ELF-1 (cell line): ENCODE measurements at places on chromosomes 1 and 21.

DNA sequence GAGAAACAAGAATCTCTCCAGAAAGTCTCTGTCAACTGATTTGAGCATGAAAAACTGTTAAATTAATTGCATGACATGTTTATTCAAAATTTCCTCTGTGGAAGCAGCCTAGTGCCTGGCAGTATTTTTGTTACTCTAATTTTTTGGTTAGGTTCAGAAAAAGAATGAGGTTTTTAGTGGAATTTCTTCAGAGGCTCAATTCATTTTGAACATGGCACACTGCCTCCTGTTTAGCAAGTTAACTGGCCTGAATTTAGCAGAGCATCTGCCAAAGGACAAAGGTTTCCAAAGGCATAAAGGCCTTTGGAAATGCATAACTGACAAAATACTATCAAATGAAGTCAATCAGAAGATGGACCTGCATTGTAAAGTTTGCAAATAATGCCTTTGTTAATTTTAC, 1326.5 kb downstream of the PLA2G4A start:
- no peak for DNase-seq

DNA sequence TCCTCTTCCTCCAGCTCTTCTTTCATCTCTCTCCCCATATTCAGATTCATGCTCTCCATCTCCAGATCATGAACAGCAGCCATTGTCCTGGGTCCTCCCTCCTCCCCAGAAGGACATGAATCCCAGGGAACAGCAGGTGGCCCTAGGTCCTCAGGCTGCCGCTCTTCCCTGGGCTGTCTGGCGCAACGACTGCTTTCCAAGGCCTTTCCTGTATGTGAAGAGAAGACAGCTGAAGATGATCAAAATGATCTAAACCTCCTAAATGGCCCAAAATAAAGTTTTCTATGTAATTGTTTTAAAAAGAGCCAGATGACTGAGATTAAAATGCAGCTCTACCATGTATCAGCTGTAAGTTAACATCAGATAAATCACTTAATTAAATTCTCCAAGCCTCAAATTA, 22.5 kb downstream of the RHBDL2 start:
- peak; percentile 16 for DNase-seq

- DNase-seq, result peak; percentile 60
These were observed 4.3 kb upstream of the CCN1 start for GRCh38 chr1:85576266-85576641.

GRCh38 chr1:46158312-46159281, 16.3 kb upstream of the TSPAN1 start:
- DNase-seq, result no peak

GRCh38 chr1:181898773-181899172, 162.7 kb downstream of the ZNF648 start:
- no peak for DNase-seq

DNA sequence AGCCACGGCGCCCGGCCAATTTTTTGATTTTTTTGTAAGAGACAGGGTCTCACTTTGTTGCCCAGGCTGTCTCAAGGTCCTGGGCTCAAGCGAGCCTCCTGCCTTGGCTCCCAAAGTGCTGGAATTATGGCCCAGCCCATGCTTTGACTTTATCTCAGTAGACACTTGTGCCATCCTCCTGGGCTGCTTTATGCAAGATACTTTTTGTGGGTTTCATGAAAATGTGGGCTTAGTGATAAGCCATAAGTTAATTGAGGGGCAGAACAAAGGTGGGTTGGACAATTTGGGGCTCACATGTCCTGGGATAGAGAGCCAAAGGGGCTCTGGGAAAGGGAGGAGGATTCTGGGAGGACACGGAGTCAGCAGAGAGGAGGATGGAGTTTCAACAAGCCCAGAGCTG, 22.0 kb downstream of the ALPL start:
- DNase-seq, result no peak

DNA sequence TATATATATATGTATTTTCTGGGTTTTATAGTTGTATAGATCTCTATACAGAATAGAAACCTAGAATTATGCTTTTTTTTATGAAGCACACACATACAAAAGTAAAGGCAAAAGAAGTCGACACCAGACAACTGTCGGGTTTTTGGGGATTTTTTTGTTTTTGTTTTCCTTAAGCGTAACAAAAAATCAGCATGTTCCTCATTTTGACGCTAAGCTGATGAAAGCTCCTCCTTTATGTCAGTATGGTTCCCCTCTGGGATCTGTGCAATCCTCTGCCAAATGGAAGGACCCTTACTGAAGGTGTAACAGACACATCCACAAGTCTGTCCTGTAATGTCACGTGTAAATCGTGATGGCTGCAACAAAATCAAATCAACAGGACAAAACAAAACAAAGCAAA, 226.2 kb downstream of the RHOU start:
- no peak for DNase-seq

- no peak for DNase-seq
These were observed 300.6 kb upstream of the PRMT6 start for GRCh38 chr1:106755682-106756406.

DNA sequence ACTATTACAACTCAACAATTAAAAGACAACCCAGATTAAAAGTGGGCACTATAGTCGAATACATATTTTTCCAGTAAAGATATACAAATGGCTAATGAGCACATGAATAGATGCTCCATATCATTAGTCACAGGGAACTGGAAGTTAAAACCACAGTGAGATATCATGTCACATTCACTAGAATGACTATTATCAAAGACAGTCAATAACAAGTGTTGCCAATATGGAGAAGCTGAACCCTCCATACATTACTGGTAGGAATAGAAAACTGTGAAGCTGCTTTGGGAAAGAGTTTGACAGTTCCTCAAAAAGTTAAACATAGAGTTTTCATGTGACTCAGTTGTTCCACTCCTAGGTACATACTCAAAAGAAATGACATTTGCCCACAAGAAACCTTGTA, 30.6 kb upstream of the MRPS6 start:
- no peak for DNase-seq

- peak; percentile 100 for DNase-seq
These were observed at the start of gene FAM76A for GRCh38 chr1:27725374-27726172. Gene FAM76A (plus strand): TSS chr1:27725961. CDS start chr1:27726081, 120 bp downstream.

GRCh38 chr1:17614586-17614985, 75.1 kb downstream of the ARHGEF10L start:
- no peak for DNase-seq

- DNase-seq, result no peak
These were observed 88.2 kb downstream of the GABPA start for GRCh38 chr21:25822981-25823380.

GRCh38 chr21:42913476-42913875, 12.0 kb downstream of the ERVH48-1 start:
- peak; percentile 24 for DNase-seq

- no peak for DNase-seq
These were observed 154.4 kb downstream of the PLPP3 start for GRCh38 chr1:56424744-56425493.

DNA sequence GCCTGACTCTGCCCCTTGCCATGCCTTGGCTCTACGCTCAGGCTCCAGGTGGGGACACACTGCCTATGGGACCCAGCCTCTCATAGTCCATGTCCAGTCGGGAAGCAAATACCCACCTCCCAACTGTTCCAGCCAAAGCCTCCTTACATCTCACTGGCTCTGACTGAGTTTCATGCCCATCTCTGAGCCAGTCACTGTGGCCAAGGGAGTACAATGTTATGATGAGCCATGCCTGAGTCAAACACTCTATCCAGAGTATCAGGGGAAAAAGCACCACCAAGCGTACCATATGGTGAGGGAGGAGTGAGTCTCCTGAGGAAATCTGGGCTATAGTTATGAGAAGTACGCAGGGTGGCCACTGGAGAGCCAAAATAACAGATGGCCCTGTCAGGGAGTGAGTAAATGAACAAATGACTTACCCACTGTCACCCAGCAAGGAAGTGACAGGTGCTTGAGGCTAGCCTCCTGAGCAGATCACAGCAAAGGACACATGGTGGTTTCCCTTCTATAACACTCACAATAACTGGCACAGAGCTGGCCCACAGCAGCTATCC, 236.6 kb upstream of the GJB5 start:
- DNase-seq, result no peak

- no peak for DNase-seq
These were observed 4.6 kb upstream of the C1orf87 start for GRCh38 chr1:60078182-60078581.

GRCh38 chr1:234325878-234326496, 47.3 kb upstream of the COA6 start:
- DNase-seq, result no peak

DNA sequence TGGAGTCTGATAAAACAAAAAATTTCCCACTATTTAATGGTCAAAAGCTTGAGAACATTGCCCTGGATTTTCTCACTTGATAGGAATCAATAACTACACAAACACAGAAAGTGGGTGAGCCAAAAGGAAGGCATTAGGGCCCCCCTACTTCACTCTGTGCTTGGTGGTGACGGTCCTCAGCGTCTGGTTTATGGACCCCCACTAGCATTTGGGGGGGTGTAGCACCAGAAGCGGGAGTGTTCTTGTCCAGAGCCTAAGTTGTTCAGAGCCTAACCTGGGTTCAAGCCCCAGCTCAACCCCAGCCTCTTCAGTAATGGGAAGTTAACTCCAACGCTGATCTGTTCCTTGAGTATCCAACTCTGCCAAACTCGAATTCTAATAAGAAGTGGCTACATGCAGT, 33.1 kb downstream of the STPG1 start:
- no peak for DNase-seq

DNA sequence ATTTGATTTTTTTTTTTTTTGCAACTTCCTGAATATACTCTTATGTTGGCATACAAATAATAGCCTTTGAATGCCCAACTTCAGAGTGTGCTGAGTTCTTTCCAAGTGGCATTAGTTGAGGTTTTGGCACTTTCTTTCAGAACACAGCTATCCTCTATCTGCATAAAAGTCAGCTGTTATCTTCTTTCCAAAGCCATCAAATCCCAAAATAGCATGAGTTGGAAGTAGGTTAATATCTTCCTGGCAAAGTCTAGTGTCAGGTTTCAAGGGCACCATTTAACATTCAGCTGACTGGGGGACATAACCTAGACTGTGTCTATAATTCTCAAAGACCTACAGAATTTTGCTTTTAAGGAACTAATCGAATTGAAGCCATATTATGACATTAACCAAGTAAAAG, 223.9 kb downstream of the PLPP3 start:
- DNase-seq, result no peak

- no peak for DNase-seq
These were observed 7.4 kb downstream of the SLC16A4 start for GRCh38 chr1:110383251-110383990.

- peak; percentile 91 for DNase-seq
These were observed 1.2 kb upstream of the SLC25A34 start for GRCh38 chr1:15734901-15735300.

DNA sequence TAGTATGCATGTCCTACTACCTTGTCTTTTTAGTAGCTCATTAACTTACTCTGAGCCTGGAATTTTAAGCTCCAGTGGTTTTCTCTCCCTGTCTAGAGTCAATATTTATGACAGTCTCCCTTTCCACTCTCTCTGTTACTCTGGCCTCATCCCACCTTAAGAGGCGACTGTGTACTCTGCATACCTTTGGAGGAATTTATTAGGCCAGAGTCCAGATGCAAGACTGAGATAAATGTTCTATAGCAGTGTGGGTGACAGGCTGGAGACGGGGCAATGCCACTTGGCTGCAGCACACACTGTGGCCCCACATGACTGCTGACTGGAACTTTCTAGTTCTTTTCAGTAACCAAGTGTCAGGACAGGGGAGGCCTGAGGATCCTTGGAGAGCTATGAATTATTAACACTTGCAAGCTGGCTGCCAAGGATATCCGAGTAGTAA, 4.1 kb upstream of the PDZK1 start:
- DNase-seq, result no peak

DNA sequence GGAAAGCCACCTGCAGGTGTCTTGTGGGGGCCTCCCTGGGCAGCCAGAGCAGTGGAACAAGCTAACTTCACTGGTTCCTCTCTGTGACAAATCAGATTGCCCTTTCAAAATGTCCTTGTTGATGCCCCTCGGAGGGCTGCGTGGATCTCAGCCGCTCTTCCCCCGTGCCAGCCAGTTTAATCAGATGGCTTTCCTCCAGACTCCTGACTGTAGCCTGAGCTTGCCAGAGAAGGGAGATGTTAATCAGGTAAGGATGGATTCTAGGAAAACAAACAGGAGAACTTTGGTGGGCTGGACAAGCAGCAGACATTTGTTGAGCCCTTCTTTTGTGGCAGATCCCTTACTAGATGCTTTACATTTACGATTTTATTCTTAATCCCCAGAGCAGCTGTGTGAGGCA, 88.2 kb downstream of the DMRTA2 start:
- no peak for DNase-seq

GRCh38 chr1:161771161-161771560, 5.0 kb downstream of the ATF6 start:
- no peak for DNase-seq

DNA sequence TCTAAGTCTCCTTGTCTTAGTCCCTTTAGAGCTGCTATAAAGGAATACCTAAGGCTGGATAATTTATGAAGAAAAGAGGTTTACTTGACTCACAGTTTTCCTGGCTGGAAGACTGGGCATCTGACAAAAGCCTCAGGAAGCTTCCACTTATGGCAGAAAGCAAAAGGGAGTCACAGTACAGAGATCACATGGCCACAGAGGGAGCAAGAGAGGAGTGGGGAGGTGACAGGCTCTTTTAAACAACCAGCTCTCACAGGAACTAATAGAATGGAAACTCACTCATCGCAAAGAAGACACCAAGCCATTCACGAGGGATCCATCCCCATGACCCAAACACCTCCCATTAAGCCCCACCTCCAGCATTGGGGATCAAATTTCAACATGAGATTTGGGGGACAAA, 68.8 kb downstream of the DDAH1 start:
- no peak for DNase-seq

DNA sequence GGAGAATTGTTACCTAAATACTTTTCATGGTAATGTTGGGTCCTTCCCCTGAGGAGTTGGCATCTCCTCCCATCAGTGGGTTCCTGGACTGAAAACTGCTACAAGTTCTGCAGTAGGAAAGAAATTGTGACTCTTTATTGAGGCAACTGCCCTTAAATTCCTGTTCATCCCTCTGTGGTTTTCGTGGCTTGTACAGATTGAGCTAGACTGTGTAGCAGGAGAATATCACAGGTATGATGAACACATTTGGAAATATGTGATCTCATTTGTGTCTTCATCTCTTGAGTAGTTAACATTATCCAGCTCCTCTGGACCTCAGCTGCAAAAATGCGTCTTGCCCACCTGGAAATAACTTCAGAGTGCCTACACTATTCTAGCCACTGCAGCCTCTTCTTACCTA, 390.6 kb downstream of the PTPRC start:
- no peak for DNase-seq
